ENCODE measurements at places on chromosomes 12 and 14. TPM values are rescaled to one million over a fixed set of nuclear protein-coding genes. Genes with fewer than 3 reads are reported as not detected.

The GPATCH2L gene
- 24.4 TPM for total RNA-seq

DNA sequence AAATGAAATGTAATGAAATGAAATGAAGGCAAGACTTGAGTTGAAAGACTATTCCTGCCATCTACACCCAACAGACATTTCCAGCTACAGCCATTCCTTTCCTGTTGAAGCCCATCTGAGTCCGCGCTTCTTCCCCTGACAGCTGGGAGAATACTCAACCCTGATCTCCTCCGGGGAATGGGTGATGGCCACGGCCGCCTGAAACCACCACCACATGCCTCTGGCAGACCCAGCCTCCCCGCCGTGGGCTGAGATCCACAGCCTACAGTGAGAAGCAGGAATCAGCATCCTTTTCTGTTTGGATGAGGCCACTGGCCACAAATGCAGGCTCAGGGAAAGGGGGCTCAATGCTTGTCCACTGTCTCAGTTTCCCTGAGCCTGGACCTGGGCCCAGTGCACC lies 130.3 kb downstream of the NCOR2 start:
- no peak for DNase-seq
- H3K4me1 ChIP-seq, result peaks cover 1% of the 10 kb centered on the region
- H3K4me3 ChIP-seq, result no peak overlapping the region

The MRPL42 gene
- 72.7 TPM for total RNA-seq

The BHLHE41 gene
- total RNA-seq, result 0.61 TPM

The OR6C74 gene
- not detected for total RNA-seq

- H3K27me3 ChIP-seq, result no peaks in the 10 kb centered on the region
- H3K27ac ChIP-seq, result no peak overlapping the region
- no peak for DNase-seq
- no peaks in the 10 kb centered on the region for H3K4me1 ChIP-seq
- no peaks in the 10 kb centered on the region for H3K36me3 ChIP-seq
Measured at GRCh38 chr14:56057767-56058166, 60.4 kb upstream of the PELI2 start.

- no peaks in the 10 kb centered on the region for H3K27me3 ChIP-seq
- H3K36me3 ChIP-seq, result peaks cover 31% of the 10 kb centered on the region
- no peak overlapping the region for H3K27ac ChIP-seq
- H3K4me3 ChIP-seq, result no peak overlapping the region
Measured at GRCh38 chr12:21451529-21451928, 14.1 kb downstream of the PYROXD1 start.

DNA sequence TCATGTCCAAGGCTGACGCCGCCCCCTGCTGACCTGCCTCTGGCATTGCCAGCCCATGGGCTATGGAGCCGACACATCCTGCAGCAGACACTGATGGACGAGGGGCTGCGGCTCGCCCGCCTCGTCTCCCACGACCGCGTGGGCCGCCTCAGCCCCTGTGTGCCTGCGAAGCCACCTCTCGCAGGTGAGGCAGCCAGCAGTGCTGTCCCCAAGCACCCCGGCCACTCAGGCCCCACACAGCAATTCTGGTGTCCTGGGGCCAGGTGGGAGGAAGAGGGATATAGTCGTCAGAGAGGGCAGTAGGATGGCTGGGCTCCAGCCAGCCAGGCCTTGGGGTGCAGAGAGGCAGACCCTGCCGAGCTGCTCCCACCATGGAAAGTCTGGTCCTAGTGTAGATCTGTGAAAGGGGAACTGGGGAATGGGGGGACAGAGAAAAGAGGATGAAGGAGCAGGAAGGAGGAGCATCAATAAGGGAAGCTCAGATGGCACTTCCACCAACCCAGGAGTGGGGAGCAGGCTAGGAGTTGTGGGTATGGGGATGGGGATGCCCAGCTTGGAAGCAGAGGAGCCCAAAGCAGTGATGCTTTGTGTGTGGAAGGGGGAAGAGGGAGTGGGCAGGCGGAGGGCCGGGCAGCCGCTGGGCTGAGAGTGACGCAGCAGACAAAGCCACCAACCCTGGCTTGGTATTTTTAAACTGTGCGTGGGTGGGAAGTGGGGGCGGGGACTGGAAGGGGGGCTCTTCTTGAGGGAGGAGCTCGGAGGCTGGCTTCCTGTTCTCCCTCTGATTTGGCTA lies 4.7 kb downstream of the NAB2 start:
- no peak overlapping the region for H3K4me3 ChIP-seq
- H3K4me1 ChIP-seq, result peaks cover 58% of the 10 kb centered on the region
- peaks cover 44% of the 10 kb centered on the region for H3K36me3 ChIP-seq

The C12orf54 gene
- 0.19 TPM for total RNA-seq

GRCh38 chr12:111462210-111462769 lies 56.6 kb downstream of the SH2B3 start:
- H3K27me3 ChIP-seq, result no peaks in the 10 kb centered on the region
- no peak for DNase-seq
- H3K36me3 ChIP-seq, result peaks cover 18% of the 10 kb centered on the region

The CRIP1 gene
- total RNA-seq, result 108 TPM

DNA sequence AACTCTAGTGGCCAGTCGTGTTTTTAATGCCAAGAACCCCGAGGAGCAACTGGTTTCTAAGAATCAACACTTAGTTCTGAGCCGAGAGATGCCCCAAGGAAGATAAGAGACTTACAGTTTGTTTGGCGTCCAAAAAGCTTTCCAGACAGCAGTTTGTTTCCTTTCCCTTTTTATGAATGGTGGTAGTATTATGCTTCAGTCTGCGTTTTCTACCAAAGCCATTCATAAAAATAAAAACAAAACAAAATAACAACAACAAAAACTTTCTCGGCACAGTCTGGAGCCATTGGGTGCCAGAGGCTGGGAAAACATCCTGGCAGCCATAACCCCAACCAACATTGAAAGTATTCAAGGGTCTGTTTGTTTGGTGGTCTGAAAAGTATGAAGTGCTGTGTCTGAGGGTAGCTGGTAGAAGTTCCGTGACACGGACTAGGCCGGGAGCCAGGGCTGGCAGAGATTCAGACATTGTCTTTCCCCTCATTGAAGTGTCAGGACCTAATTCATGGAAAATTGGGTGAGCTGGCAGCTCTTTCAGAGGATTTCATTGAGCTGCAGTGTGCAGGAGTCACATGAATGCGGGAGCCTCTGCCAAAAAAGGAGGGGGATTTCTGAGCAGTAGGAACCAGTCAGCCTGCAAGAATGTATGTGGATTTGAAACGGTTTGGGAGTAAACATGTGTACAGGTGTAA lies 124.2 kb downstream of the HMGA2 start:
- no peaks in the 10 kb centered on the region for H3K27me3 ChIP-seq
- no peak overlapping the region for H3K27ac ChIP-seq
- no peak overlapping the region for H3K4me3 ChIP-seq
- H3K36me3 ChIP-seq, result no peaks in the 10 kb centered on the region
- no peak for DNase-seq

- H3K27me3 ChIP-seq, result no peaks in the 10 kb centered on the region
- H3K4me3 ChIP-seq, result no peak overlapping the region
- H3K27ac ChIP-seq, result no peak overlapping the region
- no peaks in the 10 kb centered on the region for H3K36me3 ChIP-seq
- H3K4me1 ChIP-seq, result no peaks in the 10 kb centered on the region
Measured at GRCh38 chr14:24806061-24806678, 172.2 kb upstream of the GZMB start.

The ACSS3 gene
- 1.2 TPM for total RNA-seq

DNA sequence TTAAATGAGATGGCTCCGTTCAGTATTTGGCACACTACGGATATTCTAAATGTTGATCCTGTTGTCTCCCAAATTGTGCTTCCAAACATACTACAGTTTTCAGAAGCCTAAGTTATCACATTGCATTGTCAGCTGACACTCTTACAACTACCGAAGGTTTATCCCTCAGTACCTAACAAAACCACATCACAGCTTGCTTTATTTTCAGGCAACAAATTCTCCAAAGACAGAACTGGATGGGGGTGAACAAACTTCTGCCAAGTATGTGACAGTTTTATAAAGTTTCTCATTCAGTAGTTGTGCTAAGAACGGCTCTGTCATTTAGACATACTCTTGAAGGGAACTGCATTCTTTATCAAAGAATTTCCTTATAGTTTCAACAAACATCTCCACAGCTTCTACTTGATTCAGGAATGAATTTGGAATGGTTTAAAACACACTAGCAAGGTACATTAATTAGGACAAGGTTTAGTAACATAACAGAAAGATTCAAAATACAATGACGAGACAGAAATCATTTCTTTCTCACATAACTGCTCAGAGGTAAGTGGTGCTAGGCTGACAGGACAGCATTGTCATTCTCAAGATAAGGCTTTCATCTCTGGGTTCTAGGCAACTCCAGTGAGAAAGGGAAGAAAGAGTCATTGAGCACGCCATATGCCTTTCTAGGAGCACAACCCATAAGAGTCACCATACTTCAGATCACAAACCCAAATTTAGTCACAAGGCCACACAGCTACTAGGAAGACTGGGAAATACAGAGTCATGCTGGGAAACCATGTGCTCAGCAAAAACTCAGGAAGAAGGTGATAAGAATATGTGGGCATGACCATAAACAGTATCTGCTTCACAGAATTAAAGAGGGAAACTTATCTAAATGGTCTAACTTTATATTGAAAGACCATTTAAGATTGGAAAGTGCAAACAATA lies 100.7 kb downstream of the DUSP6 start:
- no peaks in the 10 kb centered on the region for H3K27me3 ChIP-seq
- H3K4me3 ChIP-seq, result no peak overlapping the region
- H3K36me3 ChIP-seq, result no peaks in the 10 kb centered on the region
- DNase-seq, result no peak

DNA sequence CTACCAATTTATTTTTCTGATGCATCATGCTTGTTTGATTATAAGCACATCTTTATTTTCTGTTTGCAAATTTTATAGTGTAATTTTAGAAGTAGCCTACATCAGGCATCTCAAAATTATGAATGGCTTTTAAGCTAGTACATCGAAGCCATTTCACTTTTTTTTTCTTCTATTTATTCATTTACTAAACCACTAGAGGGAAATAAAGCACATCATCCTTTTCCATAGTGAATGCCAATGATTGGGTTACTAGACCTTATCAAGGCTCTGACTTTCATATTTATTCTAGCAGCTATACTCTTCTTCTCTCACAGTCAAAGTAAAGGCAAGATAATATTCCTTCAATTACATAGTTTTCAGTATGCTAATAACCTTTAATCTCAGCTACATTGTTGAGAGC lies 736.4 kb upstream of the LRFN5 start:
- H3K27me3 ChIP-seq, result no peaks in the 10 kb centered on the region
- H3K4me1 ChIP-seq, result no peaks in the 10 kb centered on the region
- H3K36me3 ChIP-seq, result no peaks in the 10 kb centered on the region
- no peak overlapping the region for H3K27ac ChIP-seq
- no peak overlapping the region for H3K4me3 ChIP-seq

DNA sequence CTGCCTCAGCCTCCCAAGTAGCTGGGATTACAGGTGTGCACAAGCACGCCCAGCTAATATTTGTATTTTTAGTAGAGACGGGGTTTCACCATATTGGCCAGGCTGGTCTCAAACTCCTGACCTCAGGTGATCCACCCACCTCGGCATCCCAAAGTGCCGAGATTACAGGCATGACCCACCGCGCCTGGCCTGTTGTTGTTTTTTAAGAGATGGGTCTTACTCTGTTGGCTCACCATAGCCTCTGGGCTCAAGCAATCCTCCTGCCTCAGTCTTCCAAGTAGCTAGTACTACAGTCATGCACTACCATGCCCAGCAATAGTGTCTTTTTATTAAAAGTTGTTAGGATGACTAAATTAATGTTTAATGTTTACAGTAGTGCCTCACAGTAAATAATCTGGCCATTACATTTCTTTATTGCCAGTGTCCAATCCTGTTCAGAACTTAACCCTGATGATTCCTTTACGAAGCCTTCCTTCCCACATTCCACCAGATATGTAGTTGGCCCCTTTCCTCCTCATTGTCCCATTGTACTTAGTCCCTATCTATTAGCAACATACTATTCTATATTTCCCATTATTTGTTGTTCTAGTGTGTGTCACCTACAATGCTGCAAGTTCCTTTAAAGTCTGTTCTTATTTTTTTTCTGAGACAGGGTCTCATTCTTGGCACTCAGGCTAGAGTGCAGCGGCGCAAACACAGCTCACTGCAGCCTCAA lies 8.8 kb upstream of the SMARCC2 start:
- no peaks in the 10 kb centered on the region for H3K36me3 ChIP-seq
- no peak overlapping the region for H3K27ac ChIP-seq
- no peaks in the 10 kb centered on the region for H3K4me1 ChIP-seq

DNA sequence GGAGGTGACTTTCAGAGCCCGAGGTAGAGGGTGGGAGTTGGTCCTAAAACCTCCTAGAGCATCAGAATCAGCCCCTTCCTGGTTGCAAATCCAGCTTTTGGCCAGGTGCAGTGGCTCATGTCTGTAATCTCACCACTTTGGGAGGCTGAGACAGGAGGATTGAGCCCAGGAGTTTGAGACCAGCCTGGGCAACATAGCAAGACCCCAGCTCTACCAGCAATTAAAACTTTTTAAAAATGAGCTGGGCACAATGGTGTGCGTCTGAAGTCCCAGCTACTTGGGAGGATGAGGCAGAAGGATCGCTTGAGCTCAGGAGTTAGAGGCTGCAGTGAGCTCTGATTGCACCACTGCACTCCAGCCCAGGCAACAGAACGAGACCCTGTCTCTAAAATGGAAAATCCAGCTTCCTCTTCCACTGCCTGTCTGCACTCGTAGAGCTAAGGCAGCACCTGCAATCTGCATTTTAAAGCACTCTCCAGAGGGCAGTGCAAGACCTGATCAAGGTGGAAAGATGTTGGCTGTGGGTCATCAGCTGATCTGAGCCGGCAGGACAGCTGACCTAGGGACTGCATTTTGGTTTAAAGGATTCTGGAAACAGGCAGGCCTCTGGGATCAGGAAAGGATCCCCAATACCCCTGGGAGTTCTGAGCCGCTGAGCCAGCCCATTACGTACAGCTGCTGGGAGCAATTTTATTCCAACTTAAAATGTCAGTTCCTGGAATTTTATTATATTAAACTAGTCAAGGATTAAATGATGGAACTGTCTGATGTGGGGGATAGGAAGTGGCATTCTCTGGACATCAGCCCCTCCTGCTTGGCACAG lies 1.8 kb upstream of the TESC start:
- DNase-seq, result no peak
- H3K4me3 ChIP-seq, result no peak overlapping the region
- H3K36me3 ChIP-seq, result no peaks in the 10 kb centered on the region
- H3K27ac ChIP-seq, result no peak overlapping the region
- H3K27me3 ChIP-seq, result peaks cover 14% of the 10 kb centered on the region
- H3K4me1 ChIP-seq, result peaks cover 13% of the 10 kb centered on the region

DNA sequence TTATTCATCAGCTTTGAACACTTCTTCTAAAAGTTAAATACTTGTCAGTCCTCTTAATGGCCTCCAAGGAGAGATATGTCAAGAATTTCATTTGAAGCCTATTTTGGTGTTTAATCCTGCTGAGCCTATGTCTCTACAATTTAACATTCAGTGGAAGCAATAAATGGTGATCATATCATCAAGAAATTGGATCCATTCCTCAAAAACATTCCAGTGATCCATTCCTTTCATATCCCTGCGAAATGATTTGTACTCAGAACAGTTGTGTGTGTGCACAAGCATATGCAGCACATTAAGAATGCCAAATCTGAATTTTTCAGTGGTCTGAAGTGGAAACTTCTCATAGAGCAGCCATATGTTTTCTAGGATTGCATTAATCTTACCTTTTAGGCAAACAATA lies 373.7 kb upstream of the SYT1 start:
- H3K36me3 ChIP-seq, result no peaks in the 10 kb centered on the region
- no peak overlapping the region for H3K27ac ChIP-seq
- no peak for DNase-seq
- H3K4me1 ChIP-seq, result no peaks in the 10 kb centered on the region
- H3K27me3 ChIP-seq, result no peaks in the 10 kb centered on the region
- no peak overlapping the region for H3K4me3 ChIP-seq

GRCh38 chr12:89210277-89210676 lies 142.0 kb downstream of the DUSP6 start:
- no peaks in the 10 kb centered on the region for H3K27me3 ChIP-seq
- no peak for DNase-seq
- no peaks in the 10 kb centered on the region for H3K4me1 ChIP-seq
- no peaks in the 10 kb centered on the region for H3K36me3 ChIP-seq
- no peak overlapping the region for H3K4me3 ChIP-seq
- no peak overlapping the region for H3K27ac ChIP-seq

The DNAH10 gene
- 0.47 TPM for total RNA-seq
